ENCODE measurements at places on chromosomes 12 and 14.

GRCh38 chr14:32345311-32345791 lies 16.3 kb downstream of the AKAP6 start:
- DNase-seq = no peak

GRCh38 chr12:10368206-10369171 lies 21.4 kb downstream of the KLRK1 start:
- DNase-seq = no peak

GRCh38 chr14:97878727-97879126 lies 1081.5 kb downstream of the VRK1 start:
- no peak for DNase-seq

- DNase-seq = peak; percentile 23
Measured at GRCh38 chr14:100486025-100486828, 101.0 kb downstream of the BEGAIN start.

GRCh38 chr12:54147186-54147585 lies 41.6 kb downstream of the SMUG1 start:
- DNase-seq = no peak

- DNase-seq = no peak
Measured at GRCh38 chr12:65016881-65017650, 104.0 kb downstream of the WIF1 start.

DNA sequence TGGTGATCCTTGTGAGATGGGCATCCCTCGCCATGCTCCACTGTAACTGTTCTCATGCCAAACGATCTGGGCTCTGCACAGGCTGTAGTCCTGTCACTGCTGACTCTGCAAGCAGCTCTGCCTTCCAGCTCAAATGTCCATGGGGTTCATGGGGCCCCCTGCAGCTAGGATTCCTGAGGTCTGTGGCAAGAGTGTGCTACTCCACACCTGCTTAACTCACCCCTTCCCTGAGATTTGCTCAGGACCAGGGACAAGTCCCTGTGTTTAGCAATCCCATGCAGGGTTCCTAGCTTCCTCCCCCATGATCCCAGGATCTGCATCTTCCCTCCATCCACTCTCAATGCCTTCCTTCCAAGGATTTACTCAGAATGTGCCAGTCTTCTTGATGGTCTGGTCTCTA lies 241.0 kb downstream of the ASCL1 start:
- no peak for DNase-seq

- DNase-seq = no peak
Measured at GRCh38 chr14:99430491-99430890, 50.2 kb downstream of the SETD3 start.

GRCh38 chr12:123743002-123743401 lies 19.1 kb upstream of the DNAH10 start:
- no peak for DNase-seq

DNA sequence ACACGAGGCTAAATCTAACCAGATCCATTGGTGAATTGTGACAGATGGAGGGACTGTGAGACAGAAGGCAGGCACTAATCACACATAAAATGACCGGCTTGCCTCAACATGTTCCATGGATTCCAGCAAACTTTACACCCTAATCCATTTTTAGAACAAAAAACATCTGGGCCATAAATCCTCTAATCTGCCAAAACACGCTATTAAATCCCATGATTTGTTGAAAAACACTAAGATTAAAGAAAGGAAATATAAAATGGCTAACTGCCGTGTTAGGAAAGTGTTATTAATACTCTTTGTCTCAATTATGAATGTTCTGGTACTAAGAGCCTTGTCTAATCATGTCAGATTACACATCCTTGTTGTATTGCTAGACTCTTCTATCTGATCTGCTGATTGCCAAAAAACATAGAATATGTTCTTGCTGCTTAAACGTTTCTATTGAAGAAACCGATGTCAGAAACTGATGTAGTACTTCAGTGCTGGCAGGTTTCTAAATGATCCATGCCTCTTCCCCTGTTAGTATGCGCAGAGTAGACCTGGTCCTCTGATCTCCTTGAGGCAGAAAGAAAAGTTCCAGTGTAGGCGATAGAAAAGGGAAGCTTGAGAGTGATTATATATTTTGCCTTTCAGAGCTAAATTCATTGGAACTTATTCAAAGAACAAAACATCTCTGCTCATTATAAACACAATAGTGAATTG lies 384.9 kb downstream of the SOX5 start:
- DNase-seq = no peak

DNA sequence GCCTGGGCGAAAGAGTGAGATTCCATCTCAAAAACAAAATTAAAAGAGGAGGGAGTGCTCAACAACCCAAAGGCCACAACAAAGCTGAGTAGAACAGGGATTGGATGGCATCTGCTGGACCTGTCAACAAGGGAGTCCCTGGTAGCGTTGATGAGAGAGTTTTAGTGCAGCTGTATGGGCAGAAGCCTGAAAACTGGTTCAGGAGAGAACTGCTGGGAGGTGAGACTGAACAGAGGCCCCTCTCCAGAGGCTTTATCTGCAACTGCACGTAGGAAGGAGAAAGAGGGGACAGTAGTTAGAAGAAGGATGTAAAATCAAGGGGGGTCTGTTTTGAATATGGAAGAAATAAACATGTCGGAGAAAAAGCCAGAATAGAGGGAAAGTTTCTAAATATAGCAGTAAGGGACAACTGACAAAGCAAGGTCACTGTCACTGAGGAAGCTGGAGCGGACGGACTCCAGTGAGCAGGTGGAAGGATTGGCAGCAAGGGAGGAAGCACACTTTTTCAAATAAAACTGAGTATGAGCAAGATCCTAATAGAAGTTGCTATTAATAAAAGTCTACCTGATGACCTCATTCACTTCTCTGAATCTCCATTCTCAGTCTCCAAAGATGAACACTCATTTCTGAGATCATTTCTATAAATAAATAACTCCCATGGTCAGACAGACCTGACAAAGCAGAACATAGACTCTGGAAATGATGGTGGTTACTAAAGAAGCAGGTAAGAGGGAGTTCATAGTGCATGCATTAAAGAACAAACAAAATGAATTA lies 11.8 kb upstream of the ATF1 start:
- no peak for DNase-seq

DNA sequence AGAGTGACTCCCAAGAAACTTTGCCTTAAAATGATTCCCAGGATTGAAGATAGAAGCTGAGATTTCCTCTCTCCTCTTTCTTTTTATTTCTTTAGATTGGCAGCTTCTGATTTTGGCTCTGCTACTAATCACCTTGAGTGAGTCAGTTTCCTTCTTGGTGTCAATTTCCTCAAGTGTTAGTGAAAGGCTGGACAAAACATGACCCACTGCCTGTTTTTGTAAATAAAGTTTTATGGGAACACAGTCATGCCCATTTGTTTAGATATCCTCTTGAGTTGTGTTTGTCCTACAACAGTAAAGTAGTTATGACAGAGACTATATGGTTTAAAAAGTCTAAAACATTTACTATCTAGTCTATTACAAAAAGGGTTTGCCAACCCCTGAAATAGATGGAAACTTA lies 227.2 kb upstream of the TBX3 start:
- DNase-seq = no peak

GRCh38 chr12:9793779-9794395 lies 33.2 kb upstream of the CD69 start:
- DNase-seq = no peak

GRCh38 chr12:76920172-76921099 lies 41.6 kb upstream of the CSRP2 start:
- no peak for DNase-seq

GRCh38 chr12:47378907-47379306 lies 299.1 kb upstream of the AMIGO2 start:
- DNase-seq = no peak

GRCh38 chr12:5796959-5797225 lies 148.2 kb downstream of the ANO2 start:
- DNase-seq = no peak

DNA sequence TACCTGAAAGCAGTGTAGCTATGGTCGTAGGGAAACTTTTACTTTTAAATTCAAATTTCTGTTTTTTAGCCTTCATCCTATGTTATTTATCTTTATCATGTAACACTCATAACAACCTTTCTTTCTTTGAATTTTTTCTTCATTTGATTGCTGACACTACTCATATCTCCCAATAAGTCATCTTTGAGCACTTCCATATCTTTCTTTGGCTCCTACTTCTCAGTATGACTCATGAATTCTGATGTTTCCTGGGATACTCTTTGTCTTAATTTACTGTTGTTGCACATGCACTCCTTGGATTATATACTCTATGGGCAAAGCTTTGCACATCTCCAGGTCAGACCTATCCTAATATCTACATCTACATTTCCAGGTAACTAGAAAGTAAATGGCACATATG lies 18.1 kb upstream of the IAPP start:
- no peak for DNase-seq

DNA sequence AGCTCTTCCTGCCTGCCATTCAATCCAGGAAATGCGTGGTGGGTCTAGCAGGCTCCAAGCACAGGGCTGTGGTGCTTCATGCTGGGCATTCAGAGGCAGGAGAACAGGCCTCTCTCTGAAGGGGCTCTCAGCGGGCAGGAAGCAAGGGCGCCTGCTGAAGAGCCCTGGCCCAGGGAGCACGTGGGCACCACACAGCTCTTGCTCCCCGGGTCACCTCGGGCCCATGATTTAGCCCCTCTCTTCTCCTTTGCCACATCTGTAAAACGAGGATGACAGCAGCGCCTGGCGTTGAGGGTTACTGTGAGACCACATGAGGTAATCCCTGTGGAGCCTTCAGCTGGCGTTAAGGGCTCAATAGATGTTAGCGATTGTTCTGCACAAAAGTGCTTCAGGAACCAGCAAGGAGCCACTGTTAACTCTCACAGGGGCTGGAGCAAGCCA lies 37.6 kb upstream of the SPTLC2 start:
- no peak for DNase-seq

DNA sequence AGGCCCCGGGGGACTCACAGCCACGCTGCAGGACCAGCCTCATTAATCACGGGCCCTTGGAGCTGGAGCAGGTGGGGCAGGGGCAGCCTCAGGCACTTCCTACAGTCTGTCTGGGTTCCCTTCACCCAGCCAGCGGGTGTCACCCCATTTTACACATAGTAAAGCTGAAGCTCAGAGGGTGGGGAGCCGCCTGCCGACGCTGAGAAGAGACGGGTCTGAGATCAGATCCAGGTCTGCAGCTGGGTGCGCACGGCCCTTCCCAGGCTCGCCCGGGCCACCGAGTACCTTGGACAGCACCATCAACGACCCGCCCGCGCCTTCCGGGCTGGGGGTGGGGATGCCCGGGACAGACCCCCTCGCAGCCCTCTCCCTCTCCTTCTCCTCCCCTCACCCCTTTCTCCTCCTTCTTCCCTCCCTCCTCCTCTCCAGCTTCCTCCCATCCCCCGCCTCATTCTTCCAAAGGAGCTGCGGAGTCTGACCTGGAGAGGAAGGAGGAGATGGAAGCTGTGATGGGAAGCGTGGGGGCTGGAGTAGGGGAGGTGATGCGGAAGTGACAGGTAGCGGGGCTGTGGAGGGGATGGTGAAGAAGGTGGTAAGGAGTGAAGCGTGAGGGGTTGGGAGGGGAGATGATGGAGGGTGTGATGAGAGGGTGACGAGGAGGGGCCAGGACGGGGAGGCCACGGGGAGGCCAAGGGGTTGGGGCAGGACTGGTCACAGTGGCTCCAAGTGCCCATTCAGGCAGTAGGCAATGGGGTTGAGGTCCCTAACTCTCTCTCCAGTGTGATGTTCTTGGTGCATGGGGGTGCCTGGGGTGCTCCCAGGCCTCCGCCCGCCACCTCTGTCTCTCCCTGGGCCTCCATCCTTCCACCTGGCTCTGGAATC lies 8.8 kb downstream of the DTX1 start:
- DNase-seq = no peak

GRCh38 chr14:92039719-92040430 lies at the start of gene TRIP11:
TRIP11 (minus strand) TSS chr14:92040059; CDS start chr14:92039685, 374 bp downstream.
- peak; percentile 89 for DNase-seq

GRCh38 chr12:2628401-2628800 lies 166.4 kb upstream of the FKBP4 start:
- DNase-seq = no peak

- no peak for DNase-seq
Measured at GRCh38 chr12:62642486-62642885, 175.9 kb downstream of the MON2 start.

- no peak for DNase-seq
Measured at GRCh38 chr12:63206494-63206893, 55.5 kb upstream of the AVPR1A start.

DNA sequence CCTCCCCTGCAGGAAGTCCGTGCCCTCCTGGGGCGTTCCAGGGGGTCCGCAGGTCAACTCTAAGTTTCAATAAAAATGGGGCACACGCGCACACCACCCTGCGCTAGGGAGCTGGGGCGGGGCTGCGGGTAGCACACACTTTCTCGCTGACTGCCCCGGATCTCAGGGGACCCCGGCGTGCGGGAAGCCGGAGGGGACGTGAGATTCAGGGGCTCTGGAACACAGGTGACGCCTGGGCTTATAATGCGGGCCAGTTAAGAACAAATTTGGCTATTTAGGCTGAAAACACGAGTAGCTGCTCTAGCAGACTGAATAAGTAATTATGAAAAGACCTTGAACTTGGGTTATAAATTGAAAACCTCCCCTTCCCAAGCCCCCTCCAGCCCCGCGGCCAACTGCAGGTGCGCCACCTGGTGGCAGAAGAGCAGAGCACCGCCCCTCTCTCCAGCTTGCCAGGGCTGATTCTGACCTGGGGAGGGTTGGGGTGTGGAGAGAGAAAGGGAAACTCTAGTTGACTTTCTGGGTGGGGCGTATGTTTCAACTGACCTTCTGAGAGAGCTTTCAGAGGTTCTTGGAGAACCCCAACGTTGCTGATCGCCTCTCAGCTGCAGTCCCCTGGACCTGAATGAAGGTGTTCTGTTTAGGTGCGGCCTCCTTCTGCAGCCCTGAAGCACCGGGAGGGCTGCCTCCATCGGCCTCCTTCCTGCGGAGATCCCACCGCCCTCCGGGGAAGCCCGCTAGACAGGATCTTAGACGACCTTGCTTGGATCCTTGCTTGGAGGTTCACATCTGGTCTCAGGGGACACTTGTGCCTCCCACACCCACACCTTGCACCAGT lies 118.4 kb upstream of the EVL start:
- peak; percentile 16 for DNase-seq

GRCh38 chr14:69318901-69319475 lies 59.0 kb downstream of the GALNT16 start:
- DNase-seq = no peak

DNA sequence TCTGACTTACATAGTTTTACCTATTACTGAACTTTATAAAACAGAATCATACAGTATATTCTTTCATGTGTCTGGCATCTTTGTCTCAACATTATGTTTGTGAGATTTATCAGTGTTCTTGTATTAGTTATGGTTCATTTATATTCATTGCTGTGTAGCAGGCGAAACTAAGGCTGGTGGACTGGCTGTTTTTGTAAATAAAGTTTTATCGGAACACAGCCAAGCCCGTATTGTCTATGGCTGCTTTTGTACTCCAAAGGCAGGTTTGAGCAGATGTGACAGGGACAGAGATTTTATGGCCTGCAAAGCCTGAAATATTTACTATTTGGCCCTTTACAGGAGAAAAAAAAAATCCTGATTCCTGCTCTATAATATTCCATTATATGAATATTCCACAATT lies 405.8 kb upstream of the RGS6 start:
- no peak for DNase-seq

- no peak for DNase-seq
Measured at GRCh38 chr14:22865424-22866405, 5.8 kb upstream of the LRP10 start.

DNA sequence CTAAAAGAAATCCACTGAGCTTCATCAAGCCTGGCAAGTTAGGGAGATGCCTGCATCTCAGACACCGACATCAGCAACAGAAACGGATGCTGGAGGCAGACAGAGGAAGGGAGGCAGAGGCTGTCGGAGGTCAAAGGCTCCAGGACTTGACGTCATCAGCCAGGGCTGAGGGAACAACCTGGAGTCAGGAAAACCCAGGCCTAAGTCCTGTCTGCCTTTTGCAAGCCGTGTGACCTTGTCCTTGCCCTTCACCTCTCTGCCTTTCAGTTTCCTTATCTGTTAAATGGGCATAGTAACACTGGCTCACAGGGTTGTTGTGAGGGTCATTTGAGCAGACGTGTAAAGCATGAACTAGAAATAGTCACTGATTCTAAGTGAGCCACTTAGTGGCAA lies 194.2 kb downstream of the BCL11B start:
- no peak for DNase-seq

Measured in stimulated activated CD8-positive, alpha-beta memory T cell treated with anti-CD3 and anti-CD28 coated beads, Interleukin-15, amount 100 ng/mL, for 4 hours (primary cell).